ENCODE measurements at places on chromosomes 7 and 10.

DNA sequence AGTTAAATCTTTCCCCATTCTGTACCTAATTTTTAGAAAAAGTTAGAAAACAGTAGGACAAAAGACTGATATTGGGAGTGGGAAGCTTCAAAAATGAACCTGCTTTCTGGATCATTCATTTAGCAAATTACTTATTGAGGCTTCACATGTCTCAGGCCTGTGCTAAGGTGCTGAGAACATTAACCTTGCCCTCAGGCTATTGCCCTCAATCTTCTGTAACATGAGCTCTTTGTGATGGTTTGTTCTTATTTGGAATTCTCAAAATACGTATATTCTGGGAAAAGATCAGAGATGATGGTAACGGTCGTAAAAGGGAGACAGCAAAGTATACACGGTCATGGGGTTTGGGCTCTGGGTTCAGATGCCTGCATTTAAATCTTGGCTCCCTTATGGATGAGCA, 39.5 kb upstream of the PRKG1 start:
- DNase-seq = no peak

- no peak for DNase-seq
Observed at GRCh38 chr7:158317238-158318205, 270.1 kb downstream of the PTPRN2 start.

GRCh38 chr10:26367771-26368170, 70.4 kb upstream of the APBB1IP start:
- peak; percentile 37 for DNase-seq

- no peak for DNase-seq
Observed at GRCh38 chr7:70618020-70618551, 513.9 kb upstream of the GALNT17 start.

GRCh38 chr10:50390302-50390701, 139.0 kb upstream of the ASAH2 start:
- DNase-seq = no peak

- DNase-seq = no peak
Observed at GRCh38 chr7:122762071-122762470, 59.3 kb upstream of the RNF148 start.
